Activated CD8-positive, alpha-beta T cell treated with anti-CD3 and anti-CD28 coated beads, Interleukin-2, amount 10 ng/mL, durations not matched to agents 7 days and 5 days (primary cell): ENCODE measurements at places on chromosomes 16 and 17. TPM values are rescaled to one million over a fixed set of nuclear protein-coding genes. Genes with fewer than 3 reads are reported as not detected.

WFIKKN2 gene
- not detected for total RNA-seq

HOXB1 gene
- total RNA-seq: not detected

LPCAT2 gene
- 0.37 TPM for total RNA-seq

DNAI2 gene
- 0.84 TPM for total RNA-seq

OSBPL7 gene
- 33.0 TPM for total RNA-seq

TPSAB1 gene
- not detected for total RNA-seq

OTOA gene
- not detected for total RNA-seq

TP53TG3F gene
- not detected for total RNA-seq

CACNG3 gene
- not detected for total RNA-seq

ST6GALNAC1 gene
- total RNA-seq: not detected

SEZ6L2 gene
- not detected for total RNA-seq

NME3 gene
- total RNA-seq: 41.4 TPM

RASL10B gene
- total RNA-seq: not detected

LRRC36 gene
- total RNA-seq: not detected

CLEC19A gene
- not detected for total RNA-seq

JUP gene
- total RNA-seq: 6.0 TPM

NPIPA8 gene
- total RNA-seq: 0.58 TPM

HOXB5 gene
- total RNA-seq: not detected

TNFRSF13B gene
- not detected for total RNA-seq

MYH8 gene
- total RNA-seq: not detected

BTBD17 gene
- not detected for total RNA-seq

STARD3 gene
- total RNA-seq: 72.1 TPM

TEDC2 gene
- total RNA-seq: 32.9 TPM

CLN3 gene
- total RNA-seq: 53.7 TPM

KRTAP1-1 gene
- total RNA-seq: not detected

PCGF2 gene
- 0.63 TPM for total RNA-seq

PRR14 gene
- total RNA-seq: 87.6 TPM

KRTAP3-1 gene
- not detected for total RNA-seq

FBXW10 gene
- not detected for total RNA-seq

SLC5A10 gene
- total RNA-seq: not detected

TMIGD1 gene
- total RNA-seq: not detected

SEPTIN12 gene
- total RNA-seq: not detected

WNT9B gene
- total RNA-seq: not detected

SULT1A2 gene
- 0.42 TPM for total RNA-seq

SDK2 gene
- 20.0 TPM for total RNA-seq

RNF112 gene
- total RNA-seq: not detected

KCNH6 gene
- total RNA-seq: not detected

C1QTNF8 gene
- total RNA-seq: not detected

BCL6B gene
- total RNA-seq: 0.47 TPM

WWOX gene
- total RNA-seq: 34.4 TPM
